ENCODE measurements at places on chromosomes 12 and 14.

- DNase-seq = peak; percentile 19
These were observed 295.6 kb downstream of the DPF3 start for GRCh38 chr14:72598306-72598705.

GRCh38 chr12:726281-727140, 25.9 kb upstream of the WNK1 start:
- no peak for DNase-seq

DNA sequence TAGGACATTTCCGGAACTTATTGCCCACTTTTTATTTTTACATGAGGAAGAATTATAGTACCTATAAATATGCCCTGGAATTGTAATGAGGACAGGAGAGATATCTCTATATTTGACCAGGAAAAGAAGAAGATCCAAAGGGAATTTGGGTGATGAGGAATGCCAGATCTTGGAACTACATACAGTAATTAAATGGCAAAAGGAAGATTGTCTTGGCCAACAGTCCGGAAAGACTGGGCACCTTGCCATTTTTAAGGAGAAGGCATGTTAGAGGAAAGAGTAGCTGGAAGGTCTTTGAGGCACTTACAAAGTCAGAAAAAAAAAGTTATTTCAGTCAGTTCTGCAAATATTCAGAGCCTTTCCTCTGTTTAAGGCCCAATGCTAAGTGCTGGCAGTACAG, 616.4 kb downstream of the MED13L start:
- no peak for DNase-seq

GRCh38 chr12:91370086-91370868, 187.7 kb upstream of the DCN start:
- DNase-seq = no peak

DNA sequence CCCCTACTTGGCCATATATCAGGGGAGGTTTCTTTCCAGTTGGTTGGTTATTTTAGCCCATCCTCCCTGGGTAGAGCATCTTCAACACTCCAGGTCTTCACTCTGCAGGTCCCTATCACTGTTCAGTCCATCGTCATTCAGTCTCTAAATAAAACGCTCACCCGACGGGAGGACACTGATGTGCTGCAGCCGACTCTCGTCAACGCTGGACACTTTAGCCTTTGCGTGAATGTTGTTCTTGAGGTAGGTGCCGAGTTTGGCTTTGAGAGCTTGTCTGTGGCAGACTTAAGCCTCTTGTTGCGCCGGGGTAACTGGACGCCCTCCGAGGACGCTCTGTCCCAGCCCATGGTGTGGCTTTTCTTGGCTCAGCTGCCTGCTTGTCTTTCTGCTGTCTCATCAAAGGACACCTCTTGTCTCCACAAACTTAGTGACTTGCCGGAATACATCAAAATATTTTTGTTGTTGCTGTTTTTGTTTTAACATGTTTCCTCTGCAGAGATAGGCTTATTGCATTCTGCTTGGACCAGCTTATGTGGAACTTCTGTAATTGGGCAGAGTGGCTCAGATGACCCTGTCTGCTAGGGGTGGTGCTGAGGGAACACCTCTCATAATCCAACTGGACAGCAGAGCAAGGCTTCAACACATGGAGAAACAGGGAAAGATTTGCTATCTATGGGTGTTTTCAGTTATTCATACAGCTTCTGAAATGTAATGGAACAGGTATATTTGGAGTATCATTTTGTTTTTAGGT, 26.5 kb downstream of the TCTN1 start:
- DNase-seq = no peak

DNA sequence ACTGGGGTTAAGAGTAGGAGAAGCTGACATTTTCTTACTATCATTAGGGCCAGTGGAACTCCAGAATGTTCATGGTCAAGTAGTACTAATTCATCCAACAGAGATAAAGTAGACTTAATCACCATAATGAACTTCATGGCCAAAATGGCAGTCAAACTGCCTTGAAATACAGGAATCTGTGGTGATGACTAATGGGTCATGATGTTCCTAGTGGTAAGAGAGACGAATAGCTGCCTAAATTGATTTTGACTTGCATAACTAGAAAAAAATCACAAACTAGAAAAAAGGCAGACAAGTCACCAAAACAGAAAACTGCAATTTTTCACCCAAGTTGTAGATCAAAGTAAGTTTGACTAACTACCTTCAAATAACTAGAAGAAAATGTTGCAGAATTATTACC, 138.5 kb downstream of the MGAT4C start:
- DNase-seq = no peak

DNA sequence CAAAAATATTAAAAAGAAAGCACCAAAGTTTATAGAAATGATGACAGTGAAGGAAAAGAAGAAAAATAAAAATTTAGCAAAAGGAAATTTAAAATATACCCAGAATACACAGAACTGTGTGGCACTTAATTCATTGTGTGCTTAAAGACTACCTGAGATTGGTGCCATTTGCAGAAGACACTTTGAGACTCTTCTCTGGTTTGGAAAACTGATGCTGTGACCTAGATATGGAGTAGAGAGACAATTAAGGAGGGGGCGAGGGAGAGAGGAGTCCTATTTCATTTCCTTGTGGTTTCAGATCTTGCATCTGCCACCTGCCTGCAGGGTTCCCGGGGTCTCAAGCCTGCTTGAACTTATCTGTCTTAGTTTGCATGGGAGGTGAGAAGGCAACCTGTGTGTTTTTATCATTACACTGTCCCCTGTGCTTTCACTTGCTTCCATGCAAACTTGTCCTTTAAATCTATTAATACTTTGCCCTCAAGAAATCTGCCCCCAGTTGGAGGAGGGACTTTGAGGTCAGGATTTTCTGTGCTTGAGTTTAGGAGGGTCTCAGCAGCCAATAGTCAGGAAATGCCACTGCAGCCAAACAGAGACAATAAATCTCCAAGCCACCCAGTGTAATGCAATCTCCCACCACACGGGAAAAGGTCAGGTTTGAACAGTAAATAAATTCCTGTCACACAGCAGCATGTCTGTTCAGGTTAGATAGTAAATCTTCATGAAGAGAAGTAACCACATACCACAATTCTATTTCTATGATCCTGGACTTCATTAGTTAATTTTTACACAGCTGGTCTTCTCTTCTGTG, 119.4 kb downstream of the CAND1 start:
- peak; percentile 18 for DNase-seq

DNA sequence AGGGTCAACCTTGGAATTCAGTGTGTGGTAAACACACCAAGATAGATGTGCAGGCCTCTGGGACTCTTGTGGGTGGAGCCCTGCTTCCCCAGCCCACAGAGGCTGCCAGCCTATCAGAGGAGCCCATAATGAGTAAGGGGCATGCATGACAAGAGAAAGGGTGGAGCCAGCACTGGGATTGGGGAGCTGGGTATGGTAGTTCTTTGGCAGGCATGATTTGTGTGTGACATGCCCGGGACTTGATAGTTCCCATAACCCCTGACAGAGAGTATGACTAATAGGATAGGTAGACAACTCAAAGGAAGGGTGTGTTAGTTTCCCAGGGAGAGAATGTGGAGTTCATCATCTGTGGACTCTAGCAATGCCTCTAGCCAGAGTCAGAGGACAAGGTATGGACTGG, 143.0 kb downstream of the EMP1 start:
- no peak for DNase-seq

- DNase-seq = no peak
These were observed 13.9 kb downstream of the RTL1 start for GRCh38 chr14:100889641-100890040.

- no peak for DNase-seq
These were observed 840 bp downstream of the DHRS7 start for GRCh38 chr14:60164404-60164711.

GRCh38 chr12:129119537-129119936, 266.3 kb downstream of the GLT1D1 start:
- no peak for DNase-seq

GRCh38 chr14:75301666-75302325, 23.2 kb downstream of the FOS start:
- DNase-seq = no peak

Measured in NAMALWA (cell line).